ENCODE measurements at places on chromosomes 4 and X.
A peak's percentile ranks its signal among the peaks of the same experiment; 100 is the strongest.

DNA sequence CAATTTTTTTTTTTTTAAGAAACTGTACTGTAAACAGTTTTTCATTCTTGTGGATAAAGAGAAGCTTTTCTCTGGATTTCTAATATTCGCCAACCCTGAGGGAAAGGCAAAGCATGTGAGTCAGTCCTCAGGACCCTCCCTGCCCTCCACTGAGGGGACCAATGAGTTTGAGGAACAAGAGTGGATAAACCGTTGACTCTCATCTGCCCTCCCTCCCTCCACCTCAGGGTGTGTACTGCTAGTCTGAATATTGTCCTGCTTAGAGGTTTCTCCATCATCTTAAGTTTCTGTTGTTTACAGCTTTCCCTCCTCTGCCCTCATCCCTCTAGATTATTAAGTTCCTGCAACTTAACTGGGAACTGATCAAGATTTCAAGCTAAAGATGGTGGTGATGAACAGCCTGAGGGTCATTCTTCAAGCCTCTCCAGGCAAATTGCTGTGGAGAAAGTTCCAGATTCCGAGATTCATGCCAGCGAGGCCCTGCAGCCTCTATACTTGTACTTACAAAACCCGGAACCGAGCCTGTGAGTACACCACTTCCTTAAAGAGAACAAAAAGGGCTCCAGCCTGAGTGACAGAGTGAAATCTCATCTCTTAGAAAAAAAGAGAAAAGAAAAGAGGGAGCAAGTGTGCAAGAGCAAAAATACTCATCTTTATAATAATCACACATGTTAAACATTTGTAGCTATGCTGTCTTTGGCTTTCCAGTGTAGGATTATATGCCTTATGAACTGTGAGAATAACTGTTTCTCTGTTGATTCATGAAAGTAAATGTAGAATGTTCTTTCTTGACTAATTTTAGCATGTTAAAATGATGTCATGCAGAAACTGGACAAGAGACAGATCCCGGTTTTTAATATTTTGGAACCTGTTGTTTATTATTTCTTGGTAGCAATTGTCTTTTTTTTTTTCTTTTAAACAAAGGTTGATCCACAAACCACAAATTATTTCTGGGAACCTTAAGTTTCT is 11.9 kb downstream of the CA5B start:
- no peak for DNase-seq

DNA sequence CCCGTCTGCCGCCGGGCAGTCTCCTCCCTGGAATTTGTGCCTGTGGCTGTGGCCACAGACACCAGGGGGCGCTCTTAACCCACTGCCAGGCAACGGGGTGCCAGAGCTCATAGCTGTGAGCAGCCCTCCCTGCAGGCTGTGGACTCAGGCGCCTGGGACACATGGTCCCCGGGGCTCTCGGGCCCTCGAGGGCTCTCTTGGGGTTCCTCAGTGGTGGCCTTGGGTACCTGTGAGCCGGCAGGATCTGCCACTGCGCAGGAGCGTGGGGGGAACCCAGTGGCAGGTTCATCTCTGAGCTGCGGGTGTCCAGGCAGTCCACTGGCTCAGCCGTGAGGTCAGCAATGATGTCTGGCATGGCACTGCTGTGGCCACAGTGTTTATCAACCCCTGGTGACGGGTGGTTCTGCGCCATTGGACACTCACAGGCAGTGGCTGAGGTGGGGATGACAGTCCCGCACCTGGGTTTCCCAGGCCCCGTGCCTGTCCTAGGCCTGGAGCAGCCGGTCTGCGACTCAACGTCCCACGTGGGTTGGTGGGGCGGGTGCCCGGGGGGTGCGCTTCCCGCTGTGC is 37.2 kb downstream of the PCGF3 start:
- DNase-seq, result no peak

DNA sequence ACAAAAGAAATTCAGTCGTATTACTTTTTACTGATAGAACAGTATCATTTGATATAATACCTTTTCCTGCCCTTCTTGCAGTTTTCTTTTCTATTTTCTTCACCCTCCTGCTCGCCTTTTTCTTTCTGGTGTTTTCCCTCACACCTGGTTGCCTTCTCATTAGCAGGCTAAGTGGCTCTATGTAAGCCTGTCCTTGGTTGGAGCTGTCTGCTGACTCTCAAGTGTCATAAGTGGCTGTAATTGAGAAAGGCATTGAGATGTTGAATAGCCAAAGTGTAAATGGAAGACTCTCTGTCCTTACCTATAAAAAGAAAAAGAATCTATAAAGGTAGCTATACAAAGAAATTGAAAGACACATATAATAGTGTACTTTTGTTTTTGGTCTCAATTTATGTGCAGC is 180.7 kb downstream of the ADGRL3 start:
- no peak for DNase-seq

DNA sequence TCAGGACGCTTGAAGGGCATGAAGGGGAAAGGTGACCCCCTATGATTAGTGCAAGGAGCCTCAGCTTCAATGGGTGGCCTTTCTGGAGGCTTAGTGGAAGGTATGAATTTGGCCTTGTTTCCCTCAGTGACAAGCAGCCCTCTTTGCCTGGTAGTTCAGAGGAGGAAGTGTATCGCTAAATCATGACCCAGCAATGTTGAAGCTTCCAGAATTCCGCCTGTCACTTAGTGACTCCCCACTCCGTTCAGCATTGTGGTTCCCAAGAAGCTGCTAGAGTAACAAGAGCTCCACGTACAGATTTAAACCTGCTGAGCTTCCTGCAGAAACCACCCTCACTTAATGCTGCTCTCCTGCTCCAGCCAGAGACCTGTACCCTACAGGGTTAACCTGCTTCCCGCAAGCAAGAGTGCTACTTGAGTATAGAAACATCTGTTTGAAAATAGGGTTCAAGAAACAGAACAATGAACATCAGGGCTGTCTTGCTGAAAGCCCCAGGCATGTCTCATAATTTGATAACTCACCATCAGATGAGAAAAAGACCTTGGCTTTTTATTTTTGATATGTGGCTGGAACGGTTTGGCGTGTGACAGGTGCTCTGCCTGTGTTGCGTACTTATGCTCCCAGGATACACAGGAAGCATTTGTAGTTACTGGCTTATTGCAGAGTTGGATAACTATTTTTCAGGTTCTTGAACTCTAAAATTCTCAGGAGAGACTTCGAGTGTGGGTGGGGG is 105.2 kb downstream of the UCHL1 start:
- no peak for DNase-seq

GRCh38 chr4:134537701-134538100 is 336.1 kb upstream of the PABPC4L start:
- DNase-seq, result peak; percentile 13

DNA sequence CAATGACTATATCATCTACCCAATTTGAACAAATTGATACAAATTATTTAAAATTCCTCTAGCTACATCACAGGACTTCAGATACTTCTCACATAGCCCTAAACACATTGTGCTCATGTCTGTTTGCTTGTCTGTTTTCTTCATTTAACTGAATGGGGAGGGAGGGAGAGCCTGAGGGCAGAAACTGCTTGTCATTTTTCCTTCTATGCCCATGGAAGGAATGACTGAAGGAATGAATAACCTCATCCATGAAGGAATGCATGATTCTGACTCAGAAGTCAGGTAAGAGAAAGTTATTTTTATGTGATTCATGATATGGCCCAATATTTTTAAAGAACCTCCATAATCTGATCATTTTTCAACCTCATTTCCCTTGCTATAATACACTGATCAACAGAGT is 418.0 kb upstream of the PITX2 start:
- no peak for DNase-seq

- DNase-seq, result no peak
Measured at GRCh38 chr4:95290702-95291101, 258.1 kb downstream of the UNC5C start.

- DNase-seq, result no peak
Measured at GRCh38 chr4:88804234-88804633, 106.6 kb upstream of the NAP1L5 start.

All from astrocyte (in vitro differentiated cells and primary cell).